Lung (tissue), 17 donors: ENCODE measurements at places on chromosomes 13 and 19. TPM values are rescaled to one million over a fixed set of nuclear protein-coding genes. Genes with fewer than 3 reads are reported as not detected.

DNA sequence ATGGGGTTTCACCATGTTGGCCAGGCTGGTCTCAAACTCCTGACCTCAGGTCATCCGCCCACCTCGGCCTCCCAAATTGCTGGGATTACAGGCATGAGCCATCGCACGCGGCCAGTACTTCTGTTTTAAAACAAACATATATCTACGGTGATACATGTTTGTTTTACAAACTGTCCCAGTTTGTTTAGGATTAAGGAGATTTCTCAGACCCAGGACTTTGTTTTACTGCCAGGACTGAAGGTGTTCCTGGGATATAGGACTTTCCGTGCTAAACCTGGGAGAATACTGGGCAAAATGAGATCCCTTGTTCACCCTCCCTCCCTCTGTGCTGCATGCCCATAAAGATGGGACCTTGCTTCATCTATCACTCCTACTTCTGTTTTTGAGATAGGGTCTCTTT lies 8.8 kb downstream of the NLRP8 start:
- H3K4me3 ChIP-seq: no peak overlapping the region
- no peaks in the 10 kb centered on the region for H3K27me3 ChIP-seq
- H3K27ac ChIP-seq: no peak overlapping the region
- no peak for DNase-seq

DNA sequence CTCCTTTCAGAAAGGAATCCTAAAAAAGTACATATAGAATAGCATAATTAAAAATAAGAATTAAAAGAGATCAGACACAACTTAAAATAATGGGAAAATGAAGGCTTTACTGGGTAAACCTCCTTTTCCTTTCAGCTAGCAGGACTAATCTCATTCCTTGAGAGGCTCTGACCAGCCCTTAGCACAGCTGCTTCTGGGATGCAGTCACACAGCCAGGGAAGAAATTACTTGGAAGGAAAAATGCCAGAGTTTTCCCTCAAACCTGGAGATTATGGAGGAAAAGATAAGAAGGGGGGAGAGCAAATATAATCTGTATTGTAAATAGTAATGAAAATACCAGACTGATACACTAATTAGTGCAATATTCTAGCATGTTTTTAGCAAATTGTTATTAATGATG lies 91.8 kb downstream of the LRCH1 start:
- no peak overlapping the region for H3K4me3 ChIP-seq
- H3K27ac ChIP-seq: no peak overlapping the region
- DNase-seq: no peak
- no peaks in the 10 kb centered on the region for H3K36me3 ChIP-seq
- H3K27me3 ChIP-seq: no peaks in the 10 kb centered on the region

- no peak overlapping the region for H3K4me3 ChIP-seq
- no peaks in the 10 kb centered on the region for H3K4me1 ChIP-seq
- H3K36me3 ChIP-seq: no peaks in the 10 kb centered on the region
- no peak overlapping the region for H3K27ac ChIP-seq
- H3K27me3 ChIP-seq: no peaks in the 10 kb centered on the region
Observed at GRCh38 chr19:29650772-29651387, 14.4 kb upstream of the PLEKHF1 start.

GRCh38 chr19:40797963-40798682 lies 868 bp upstream of the EGLN2 start:
- H3K4me1 ChIP-seq: peaks cover 26% of the 10 kb centered on the region
- no peaks in the 10 kb centered on the region for H3K27me3 ChIP-seq
- peak; percentile 66 for DNase-seq
- H3K27ac ChIP-seq: peak overlapping the region; percentile 83

GRCh38 chr19:24002256-24002945 lies 84.6 kb upstream of the ZNF254 start:
- H3K4me1 ChIP-seq: no peaks in the 10 kb centered on the region
- H3K27ac ChIP-seq: no peak overlapping the region
- no peaks in the 10 kb centered on the region for H3K36me3 ChIP-seq
- no peak overlapping the region for H3K4me3 ChIP-seq

DNA sequence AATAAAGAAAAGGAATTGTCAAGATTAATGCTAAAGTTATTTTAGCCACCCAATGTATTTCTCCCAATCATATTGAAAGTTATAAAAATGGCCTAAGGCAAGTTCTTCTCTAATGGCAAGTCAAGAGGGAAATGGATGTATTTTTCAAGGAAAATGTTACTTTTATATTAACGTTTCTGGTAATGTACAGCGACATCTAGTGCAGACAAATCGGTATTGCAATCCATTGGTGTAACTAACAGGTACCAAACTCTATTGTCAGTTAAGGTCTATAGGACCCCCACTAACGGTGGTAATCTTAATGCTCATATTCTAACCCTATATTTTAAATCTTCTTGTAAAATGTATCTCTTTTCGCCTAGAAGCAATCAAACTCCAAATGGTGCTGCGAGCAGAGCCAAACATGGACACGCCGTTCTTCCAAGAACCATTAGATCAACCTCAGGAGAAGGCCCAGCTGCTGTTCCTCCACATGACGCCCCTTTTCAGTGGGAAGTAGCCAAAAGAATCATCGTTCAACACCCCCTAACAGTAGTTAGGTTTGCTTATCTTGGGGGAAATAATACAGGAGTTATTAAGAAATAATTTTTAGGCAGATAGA lies 98.5 kb upstream of the PABPC3 start:
- H3K4me1 ChIP-seq: no peaks in the 10 kb centered on the region
- H3K4me3 ChIP-seq: no peak overlapping the region
- no peaks in the 10 kb centered on the region for H3K36me3 ChIP-seq
- H3K27ac ChIP-seq: no peak overlapping the region
- H3K27me3 ChIP-seq: no peaks in the 10 kb centered on the region

FCAR gene
- 57.5 TPM for polyA plus RNA-seq

DNA sequence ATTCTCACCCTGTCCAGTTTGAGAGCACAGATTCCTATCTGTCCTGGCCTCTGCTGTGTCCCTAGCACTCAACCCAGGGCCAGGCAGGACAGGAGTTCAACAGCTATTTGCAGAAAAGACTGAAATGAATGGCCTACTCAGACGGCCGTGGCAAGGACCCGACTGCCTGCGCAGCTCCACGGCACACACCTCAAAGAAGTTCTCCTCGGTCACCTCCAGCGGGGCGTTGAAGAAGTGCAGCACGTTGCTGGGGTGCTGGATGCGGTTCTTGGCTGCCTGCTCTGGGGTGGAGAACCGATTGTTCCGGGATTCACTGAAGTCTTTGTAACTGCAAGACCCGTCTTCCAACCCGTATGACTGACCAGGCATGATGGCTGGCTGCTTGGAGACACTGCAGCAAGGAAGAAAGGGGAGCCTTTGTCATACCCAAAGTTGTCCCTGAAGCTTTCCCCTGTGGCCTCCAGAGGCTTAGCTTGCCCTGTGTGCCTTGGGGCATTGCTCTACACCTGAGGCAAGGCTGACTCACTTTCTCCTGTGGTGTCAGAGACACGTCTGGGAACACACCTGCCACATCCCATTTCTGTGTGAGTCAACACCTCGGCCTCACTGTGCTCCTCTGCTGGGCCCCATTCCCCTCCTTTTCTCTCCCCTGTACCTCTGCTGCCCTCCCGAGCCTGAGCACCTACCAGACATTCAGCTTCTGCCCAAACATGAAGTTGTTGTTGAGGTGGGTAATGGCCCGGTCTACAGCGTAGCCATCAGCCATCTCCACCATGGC lies 6.8 kb upstream of the ECH1 start:
- H3K4me1 ChIP-seq: peaks cover 33% of the 10 kb centered on the region
- H3K4me3 ChIP-seq: no peak overlapping the region
- H3K27me3 ChIP-seq: no peaks in the 10 kb centered on the region
- no peak for DNase-seq

- no peak overlapping the region for H3K27ac ChIP-seq
- peak; percentile 68 for DNase-seq
- peak overlapping the region; percentile 29 for H3K4me3 ChIP-seq
- no peaks in the 10 kb centered on the region for H3K36me3 ChIP-seq
- peaks cover 12% of the 10 kb centered on the region for H3K4me1 ChIP-seq
- H3K27me3 ChIP-seq: no peaks in the 10 kb centered on the region
Observed at GRCh38 chr19:1237027-1237659, 662 bp downstream of the CBARP start.

DNA sequence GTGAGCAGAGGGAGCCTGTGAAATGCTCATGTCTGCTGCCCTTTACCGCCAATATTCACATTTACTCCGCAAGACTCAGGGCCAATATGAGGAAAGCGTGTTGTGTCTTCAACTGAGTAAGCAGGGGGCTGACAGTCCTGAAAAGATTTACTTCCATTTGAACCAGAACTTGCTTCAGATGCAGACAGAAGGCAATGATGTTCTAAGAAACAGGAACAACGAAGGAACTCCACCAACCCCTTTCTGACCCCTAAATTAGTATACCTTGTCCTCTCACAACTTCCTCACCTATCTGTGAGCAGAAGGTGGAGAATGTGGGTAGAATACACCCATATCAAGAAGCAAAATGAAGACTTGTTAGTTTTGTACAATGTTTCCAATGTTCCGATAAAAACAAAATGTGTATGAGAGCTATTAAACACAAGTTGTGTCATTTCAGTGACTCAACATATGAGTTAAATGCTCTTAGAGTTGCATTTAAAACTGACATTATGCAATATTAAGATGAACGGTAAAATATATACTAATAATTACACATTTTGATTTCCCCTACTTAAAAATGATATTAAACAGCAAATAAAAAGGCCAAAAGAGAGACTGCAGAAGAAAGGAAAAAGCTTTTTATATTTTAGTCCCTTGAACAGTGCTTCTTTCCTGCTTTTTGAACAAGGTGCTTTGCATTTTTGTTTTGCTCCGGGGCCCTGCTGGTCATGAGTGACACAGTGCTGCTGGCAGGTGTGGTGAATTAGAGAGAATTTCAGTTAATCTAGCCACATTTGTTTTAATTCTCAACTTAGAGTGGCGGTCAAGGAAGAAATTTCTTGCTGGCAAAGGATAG lies 16.0 kb downstream of the TMEM272 start:
- H3K27me3 ChIP-seq: no peaks in the 10 kb centered on the region
- H3K27ac ChIP-seq: no peak overlapping the region
- no peaks in the 10 kb centered on the region for H3K36me3 ChIP-seq
- DNase-seq: no peak

APOC1 gene
- 153 TPM for polyA plus RNA-seq

GRCh38 chr19:920051-920864 lies 3.1 kb downstream of the KISS1R start:
- H3K27me3 ChIP-seq: peaks cover 6% of the 10 kb centered on the region
- no peaks in the 10 kb centered on the region for H3K4me1 ChIP-seq
- H3K27ac ChIP-seq: no peak overlapping the region
- DNase-seq: no peak
- no peaks in the 10 kb centered on the region for H3K36me3 ChIP-seq
- no peak overlapping the region for H3K4me3 ChIP-seq

DNA sequence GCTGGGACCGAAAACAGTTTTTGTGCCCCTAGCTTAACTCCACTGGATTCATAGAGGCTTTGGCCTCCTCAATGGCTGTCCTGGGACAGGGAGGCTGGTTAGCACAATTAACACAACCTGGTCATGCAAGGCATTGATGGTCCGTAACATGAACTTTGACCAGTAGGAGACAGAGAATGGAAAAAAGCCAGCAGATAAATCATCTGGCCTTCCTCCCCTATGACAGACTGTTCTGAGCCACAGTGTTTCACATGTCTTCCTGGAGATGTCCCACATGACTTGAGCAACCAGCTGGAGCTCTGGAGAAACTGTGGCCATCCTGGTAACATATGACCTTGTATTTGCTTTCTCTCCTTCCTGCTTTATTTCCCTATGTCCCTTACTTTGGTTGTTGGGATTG lies 244.2 kb downstream of the UQCRFS1 start:
- no peaks in the 10 kb centered on the region for H3K36me3 ChIP-seq
- no peak overlapping the region for H3K4me3 ChIP-seq
- no peaks in the 10 kb centered on the region for H3K27me3 ChIP-seq
- DNase-seq: no peak
- H3K4me1 ChIP-seq: peaks cover 7% of the 10 kb centered on the region
- H3K27ac ChIP-seq: no peak overlapping the region

ZNF154 gene
- polyA plus RNA-seq: 1.2 TPM

- no peak overlapping the region for H3K4me3 ChIP-seq
- H3K27me3 ChIP-seq: no peaks in the 10 kb centered on the region
- H3K27ac ChIP-seq: no peak overlapping the region
- no peaks in the 10 kb centered on the region for H3K4me1 ChIP-seq
- no peaks in the 10 kb centered on the region for H3K36me3 ChIP-seq
- no peak for DNase-seq
Observed at GRCh38 chr19:39942366-39942730, 7.9 kb upstream of the FCGBP start.

SPRED3 gene
- 1.4 TPM for polyA plus RNA-seq
